ENCODE measurements at places on chromosomes 7 and 10.
A peak's percentile ranks its signal among the peaks of the same experiment; 100 is the strongest.

DNA sequence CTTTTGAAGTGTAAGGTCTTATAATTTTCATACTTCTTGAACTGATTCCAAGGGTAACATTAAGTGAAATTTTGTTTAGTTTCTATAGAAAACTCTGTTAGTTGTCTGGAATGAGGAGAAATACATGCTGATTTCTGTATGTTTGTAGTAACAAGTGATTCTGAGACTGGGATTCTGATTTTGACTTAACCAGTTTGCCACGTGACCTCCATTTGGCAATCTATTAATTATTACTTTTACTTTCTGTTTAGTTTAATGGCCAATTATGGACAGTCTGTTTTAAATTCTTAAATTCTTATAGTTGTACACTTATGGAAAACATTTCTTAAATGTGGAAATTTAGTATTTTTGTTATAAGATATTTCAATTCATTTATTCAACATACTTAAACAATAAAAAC lies 163.1 kb downstream of the ADK start:
- DNase-seq = peak; percentile 17

- DNase-seq = peak; percentile 17
These were observed 31.9 kb upstream of the HPS1 start for GRCh38 chr10:98478430-98479222.

DNA sequence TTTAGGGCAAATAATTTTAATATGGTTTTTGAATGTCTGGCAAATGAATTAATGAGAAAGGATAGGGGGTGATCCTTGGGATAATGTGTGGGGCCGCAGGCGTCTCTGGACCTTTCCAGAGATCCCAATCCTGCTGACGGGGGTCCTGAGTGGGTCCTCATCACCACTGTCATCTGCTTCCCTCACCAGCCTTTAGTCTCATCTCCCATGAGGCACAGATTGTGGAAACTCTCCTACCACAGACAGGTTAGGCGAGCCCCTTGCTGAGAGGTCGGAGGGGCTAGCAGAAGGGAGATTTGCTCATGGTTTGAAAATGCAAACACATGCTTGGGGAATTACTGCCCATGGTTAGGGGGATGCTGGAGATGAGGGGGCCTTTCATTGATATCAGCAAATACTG lies 484.6 kb downstream of the RPS24 start:
- DNase-seq = no peak

DNA sequence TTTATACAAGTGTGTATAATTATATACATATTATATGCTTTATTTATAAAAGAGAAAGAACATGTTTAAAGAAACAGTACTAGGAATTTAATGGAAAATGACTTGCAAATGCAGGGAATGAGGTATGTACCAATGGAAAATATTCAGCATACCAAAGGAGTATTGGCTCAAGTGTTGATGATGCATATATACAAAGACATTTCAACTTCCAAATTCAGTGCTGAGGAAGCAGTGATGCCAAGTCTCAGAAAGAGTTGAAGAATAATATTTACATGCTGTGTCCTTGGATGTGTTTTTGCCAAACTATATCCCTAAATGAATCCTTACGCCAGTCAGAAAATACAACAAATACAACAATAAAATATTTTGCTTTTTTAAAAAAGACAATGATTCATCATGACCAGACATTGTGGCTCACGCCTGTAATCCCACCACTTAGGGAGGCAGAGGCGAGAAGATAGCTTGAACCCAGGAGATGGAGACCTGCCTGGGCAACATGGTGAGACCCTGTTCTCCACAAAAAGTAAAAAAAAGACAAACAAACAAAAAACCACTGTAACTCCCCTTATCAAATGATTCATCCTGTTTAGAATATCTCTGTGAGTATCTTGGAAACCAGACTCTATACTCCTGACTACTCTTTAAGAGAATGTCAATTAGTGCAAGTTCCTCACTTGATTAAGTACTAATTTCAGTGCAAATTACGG lies 157.2 kb downstream of the CHRM2 start:
- DNase-seq = peak; percentile 85

DNA sequence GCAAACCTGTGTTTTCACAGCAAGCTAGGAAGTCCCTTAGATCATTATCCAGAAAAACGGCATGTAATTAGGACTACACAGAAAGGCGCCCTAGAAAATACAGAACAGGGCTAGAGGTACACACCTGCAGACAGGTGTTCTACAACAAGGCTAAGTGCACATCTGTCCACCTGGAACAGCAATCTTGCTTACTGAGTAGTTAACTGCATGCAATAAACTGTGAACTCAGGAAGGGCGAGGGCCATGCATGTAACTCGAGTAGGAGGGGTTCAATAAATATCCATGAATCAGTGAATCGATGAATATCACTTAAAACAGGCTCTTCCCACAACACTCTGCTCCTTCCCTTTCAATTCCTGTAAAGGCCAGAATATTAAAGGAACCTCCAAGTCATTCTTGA lies 22.0 kb downstream of the FAM171A1 start:
- no peak for DNase-seq

- no peak for DNase-seq
These were observed 31.3 kb upstream of the IL15RA start for GRCh38 chr10:6008497-6009142.

DNA sequence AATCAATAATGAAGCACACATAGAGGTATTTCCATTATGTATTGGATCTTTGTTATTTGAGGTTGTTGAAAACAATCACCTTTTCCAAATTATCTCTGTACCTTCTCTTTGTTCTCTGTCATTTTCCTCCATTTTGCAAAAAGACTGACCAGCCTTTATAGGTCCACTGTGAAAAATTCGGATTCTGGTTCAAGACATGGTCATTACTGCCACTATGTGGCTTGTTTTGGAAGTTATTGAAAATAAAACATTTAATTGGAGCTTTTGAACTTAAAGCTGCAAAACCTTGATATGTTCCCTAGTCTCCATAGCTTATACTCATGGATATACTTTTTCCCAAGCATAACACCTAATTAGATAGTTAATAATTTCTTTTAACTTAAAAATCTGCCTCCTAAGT lies 1094.4 kb downstream of the NRG3 start:
- no peak for DNase-seq

DNA sequence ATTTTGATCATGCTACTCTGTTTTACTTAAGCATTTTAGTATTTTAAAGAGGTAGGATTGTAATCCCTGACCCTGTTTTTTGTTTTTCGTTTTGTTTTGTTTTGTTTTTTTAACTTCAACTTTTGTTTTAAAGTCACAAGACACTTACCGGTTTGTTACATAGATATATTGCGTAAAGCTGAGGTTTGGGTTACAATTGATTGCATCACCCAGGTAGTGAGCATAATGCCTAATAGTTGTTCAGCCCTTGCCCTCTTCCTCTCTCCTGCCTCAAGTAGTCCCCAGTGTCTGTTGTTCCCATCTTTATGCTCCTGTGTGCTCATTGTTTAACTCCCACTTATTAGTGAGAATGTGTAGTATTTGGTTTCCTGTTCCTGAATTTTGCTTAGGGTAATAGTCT lies 93.1 kb upstream of the TEX47 start:
- DNase-seq = no peak

GRCh38 chr7:140592964-140593671 lies 47.5 kb downstream of the DENND2A start:
- no peak for DNase-seq

- peak; percentile 7 for DNase-seq
These were observed 301.6 kb upstream of the HPS1 start for GRCh38 chr10:98748298-98748697.

GRCh38 chr7:92425311-92425947 lies 21.9 kb upstream of the GATAD1 start:
- no peak for DNase-seq

DNA sequence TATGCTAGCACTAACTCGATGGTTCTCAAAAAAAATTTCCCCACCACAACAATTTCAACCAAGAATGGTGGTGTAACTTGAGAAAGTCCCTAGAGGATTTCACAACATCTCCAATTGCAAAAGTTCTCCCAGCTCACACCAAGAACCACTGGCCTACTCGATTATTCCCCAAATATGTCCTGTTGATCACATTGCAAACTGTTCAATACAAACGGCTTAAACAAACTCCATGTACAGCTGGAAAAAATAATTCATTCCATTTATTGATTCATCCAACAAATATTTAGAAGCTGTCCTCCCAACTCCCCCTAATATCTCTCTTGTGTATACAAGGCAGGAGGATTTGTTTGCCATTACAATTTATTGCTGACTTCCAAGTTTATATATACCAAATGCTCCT lies 19.1 kb downstream of the TMEM176B start:
- peak; percentile 71 for DNase-seq

GRCh38 chr10:93337309-93337721 lies 144.8 kb downstream of the MYOF start:
- no peak for DNase-seq

GRCh38 chr7:116578526-116578925 lies 53.7 kb downstream of the CAV1 start:
- DNase-seq = peak; percentile 87

- DNase-seq = no peak
These were observed 189.6 kb downstream of the MGMT start for GRCh38 chr10:129656642-129657041.

DNA sequence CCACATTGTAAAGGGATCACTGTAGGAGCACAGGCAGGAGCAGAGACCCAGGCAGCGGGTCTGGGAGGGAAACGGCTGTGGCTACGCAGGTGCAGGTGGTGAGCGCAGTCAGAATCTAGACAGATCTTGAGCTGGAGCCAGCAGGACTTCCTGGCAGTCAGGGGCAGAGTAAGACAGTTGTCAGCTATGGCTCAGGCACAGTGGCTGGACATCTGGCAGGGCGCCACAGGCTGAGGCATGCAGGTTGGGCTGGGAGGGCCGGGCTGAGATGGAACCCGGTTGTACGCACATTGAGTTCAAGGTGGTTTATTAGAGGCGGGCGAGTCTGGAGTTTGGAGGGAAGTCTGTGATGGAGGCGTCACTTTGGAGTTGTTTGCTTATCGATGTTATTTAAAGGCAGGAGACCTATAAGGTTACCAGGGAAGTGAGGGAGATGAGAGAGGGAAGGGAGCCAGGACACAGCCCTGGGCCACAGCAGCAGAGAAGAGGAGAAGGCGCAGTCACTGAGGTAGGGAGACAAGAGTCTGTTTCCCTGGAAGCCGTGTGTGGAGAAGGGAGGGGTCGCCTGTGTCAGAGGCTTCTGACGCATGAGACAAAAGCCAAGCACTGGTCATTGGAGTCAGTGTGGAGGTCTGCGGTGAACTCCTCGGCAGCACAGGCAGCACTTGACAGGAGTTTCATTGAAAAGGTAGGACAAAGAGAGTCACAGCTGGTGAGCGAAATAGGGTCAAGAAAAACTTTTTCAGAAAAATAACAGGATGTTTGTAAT lies 73.8 kb downstream of the LANCL2 start:
- DNase-seq = no peak

DNA sequence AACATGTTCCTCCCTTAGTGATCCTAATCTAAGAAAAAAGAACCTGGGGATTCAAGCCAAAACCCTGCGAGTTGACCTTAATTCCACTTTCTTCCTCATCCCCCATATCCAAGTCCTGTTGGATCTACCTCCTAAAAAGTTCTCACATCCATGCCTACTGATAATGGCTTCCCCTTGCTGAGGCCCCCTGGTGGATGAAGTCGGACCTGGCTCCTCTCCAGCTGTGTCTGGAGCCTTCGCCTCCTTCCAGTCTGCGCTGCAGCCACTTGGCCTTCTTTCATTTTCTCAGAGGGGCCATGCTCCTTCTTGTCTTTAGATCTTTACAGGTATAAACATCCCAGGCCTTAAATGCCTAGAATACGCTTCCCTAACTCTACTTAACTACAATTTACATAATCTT lies 8.1 kb downstream of the PDE1C start:
- peak; percentile 26 for DNase-seq

GRCh38 chr10:50636618-50637579 lies 13.1 kb upstream of the SGMS1 start:
- DNase-seq = peak; percentile 38

DNA sequence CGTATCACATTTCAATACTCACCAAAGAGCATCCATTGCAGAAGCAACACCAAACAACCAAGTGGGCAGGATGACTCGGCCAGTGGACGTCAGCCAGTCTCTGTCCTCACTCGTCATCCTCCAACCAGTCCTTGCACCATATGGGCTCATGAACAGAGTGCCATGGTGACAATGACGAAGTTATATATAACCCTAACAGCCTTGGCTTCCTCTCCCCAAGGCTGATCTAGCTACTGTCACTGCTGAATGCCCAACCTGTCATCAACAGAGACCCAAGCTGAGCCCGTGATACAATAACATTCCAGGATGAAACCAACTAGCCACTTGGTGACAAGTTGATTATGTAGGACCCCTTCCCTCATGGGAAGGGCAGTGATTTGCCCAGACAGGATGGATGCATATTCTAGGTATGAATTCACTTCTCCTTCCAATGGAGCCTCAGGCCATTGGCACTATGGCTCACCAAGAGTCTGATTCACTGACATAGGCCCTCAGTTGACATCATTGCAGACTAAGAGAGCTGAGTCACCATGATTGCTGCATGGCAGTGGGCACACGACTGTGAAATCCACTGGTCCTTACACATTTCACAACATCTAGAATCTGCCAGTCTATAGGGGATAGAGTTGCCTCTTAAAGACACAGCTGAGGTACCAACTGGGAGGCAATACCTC lies 26.3 kb upstream of the PPIF start:
- peak; percentile 81 for DNase-seq

DNA sequence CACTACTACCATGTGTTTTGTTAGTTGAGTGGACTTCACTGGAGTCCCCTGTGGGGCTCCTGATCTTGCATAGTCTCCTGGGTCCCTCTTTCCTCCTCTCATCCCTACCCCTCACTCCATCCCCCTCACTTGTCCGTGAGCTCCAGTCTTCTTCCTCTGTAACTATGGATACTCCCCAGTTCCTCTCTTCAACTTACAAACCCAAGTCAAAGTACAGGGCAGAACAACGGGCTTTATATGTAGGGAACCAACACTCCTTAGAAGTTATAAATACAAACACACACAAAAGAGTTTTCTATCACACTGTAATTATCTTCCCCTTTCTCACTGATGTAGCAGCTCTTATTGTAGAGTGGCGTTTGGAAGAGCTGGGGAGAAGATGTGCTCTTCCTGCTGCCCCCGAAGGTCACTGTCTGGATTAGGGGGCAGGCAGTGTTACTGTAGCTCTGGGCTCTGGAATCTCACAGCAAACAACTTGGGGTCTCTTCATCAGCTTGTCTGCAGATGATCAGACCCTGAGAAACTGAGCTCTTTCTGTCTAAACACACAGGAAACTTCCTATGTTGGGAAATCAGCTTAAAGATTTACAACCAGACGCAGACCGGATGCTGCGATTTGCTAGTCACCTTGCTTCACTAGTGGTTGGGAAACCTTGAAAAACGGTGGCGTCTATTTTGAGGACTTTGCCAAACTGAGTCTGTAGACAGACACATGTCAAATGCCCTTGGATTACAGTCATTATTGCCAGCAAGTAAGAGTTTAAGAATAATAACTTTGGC lies 13.6 kb downstream of the SNX10 start:
- DNase-seq = peak; percentile 10
